AG08395 (cell line): ENCODE measurements at places on chromosomes 3 and 15.

DNA sequence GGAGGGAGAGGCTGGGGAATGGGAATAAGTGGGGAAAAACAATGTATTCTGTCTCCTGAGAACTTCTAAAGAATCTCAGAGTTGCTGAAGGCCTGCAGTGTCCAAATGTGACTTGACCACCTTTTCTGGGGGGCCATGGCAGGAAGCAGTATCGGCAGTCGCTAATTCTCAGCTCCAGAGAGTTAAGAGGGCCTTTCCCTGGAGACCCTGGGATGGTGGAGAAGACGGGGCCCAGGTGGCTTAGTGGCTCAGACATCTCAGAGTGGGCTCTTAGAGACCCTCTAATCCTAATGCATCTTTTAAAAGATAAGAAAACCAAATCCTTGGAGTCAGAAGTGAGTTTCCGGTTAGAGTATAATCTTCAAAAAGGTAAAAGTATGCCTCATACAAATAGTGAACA lies 15.1 kb downstream of the RTP4 start:
- no peak for DNase-seq

- DNase-seq = peak; percentile 9
Measured at GRCh38 chr15:95141486-95141885, 910.1 kb downstream of the MCTP2 start.

DNA sequence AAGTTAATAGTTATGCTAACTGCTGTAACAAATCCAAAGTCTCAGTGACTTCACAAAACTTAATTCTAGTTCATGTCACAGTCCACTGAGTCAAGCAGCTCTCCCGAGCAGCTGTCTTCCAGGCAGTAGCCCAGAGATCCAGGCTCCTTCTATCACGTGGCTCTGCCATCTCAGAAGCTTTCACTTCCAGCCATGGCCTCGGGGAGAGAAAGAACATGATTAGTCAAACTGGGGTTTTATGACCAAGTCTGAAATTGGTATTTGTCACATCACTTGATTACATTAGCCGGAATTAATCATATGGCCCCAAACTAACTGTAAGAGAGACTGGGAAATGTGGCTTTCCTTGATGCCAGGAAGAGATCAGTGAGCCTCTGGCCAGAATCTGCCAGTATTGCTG lies 70.2 kb upstream of the DGKG start:
- peak; percentile 63 for DNase-seq

DNA sequence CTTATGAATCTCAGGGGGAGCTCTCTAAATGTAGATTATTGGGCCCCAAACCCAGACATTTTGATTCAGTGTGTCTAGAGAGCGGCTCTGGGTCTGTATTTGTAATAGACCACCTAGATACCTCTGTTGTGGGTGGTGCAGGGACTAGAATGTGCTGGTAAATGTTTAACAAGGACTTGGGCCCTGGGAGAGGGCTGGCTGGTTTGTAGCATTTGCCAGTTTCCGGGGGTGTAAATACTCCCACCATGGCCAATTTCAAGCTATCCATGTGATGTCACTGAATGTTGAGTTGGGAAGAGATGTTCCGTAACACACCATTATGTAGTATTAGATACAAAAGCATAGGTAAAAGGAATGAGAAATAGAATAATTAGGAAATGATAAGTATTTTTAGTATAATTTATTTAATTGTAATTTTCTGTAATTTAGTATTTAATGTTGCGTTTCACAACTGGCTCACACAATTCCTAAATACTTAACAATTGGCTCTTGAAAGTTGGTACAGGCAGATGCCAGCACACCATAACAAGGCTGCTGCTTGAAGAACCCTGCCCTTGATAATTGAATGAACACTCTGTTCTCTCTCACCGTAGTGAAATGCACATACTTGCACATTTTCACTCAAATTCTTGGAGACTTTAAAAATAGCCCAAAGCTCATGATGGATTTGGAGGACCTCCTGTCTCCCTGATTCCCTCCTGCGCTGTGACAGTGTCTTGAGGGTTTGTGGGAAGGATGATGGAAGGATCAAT lies 359.2 kb upstream of the PROK2 start:
- DNase-seq = no peak

- peak; percentile 13 for DNase-seq
Measured at GRCh38 chr3:17195192-17195611, 310.4 kb downstream of the PLCL2 start.

GRCh38 chr3:183427876-183428446 lies 458 bp downstream of the MCF2L2 start:
- DNase-seq = peak; percentile 49

DNA sequence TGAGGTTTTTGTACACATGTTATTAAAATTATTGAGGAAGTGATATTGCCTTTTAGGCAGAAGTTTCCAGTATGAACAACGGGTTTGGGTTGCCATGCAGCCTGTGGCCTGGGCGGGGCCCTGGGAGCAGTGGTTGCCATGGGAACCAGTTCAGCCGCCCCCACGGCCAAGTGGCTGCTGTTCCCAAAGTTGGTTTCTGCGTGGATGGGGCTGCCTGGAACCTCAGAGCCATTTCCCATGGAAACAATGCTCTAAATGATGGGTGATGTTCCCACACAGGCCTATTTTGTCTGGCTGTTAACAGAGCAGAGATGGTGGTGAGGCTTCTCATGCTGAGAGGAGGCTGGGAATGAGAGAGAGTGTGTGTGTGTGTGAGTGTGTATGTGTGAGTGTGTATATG lies 19.5 kb downstream of the MRAS start:
- peak; percentile 76 for DNase-seq

DNA sequence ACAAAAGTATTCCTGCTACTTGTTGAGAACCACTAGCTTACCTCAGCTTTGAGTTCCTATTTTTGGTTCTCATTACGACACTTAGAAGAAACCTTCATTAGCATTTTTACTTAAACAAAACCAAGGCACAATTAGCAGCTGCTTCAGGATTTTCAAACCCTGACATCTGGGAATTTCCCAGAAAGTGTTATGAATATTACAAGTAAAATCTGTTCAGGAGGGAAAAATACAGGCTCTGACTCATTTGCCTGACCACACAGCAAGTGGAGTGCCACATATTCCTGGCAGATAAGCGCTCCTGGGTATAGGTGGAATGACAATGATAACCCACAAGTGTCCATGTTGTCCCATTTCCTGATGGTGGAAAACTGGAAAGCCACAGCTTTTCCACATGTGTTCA lies 10.3 kb upstream of the RFTN1 start:
- DNase-seq = no peak

DNA sequence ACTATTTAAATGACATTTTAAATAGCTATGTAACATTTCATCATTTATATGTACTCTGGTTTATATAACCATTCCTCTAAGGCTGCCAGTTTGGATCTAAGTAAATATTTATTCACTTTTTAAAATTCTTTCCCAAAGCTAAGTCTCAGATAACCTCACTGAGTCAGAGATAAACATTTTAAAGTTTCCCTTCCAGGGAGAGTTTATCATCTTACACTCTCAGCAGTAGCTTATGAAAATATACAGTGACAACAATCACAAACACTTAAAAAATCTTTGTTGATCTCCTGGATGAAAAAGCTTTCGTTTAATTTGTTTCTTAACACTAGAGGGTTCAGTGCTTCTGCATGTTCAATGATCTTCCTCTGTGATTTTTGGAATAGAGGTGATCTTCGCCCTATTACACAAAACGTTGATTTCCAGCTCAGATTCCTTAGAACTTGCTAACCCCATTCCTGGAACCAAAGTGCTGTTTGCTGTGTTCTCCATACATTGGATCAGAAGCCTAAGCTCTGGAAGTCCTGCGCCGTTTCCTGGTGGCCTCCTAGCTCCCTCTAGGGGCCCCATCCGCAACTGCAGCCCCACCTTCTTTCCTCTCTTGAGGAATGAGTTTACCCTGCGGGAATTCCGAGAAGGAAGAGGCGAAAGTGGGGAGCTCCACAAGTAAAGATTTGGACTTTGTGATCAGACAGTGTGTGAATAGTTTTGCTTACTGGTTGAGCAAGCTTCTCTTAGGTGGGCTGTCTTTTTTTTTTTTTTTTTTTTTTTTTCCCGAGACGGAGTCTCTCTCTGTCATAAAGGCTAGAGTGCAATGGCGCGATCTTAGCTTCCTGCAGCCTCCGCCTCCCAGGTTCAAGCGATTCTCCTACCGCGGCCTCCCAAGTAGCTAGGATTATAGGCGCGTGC lies 29.3 kb upstream of the SACM1L start:
- peak; percentile 73 for DNase-seq

DNA sequence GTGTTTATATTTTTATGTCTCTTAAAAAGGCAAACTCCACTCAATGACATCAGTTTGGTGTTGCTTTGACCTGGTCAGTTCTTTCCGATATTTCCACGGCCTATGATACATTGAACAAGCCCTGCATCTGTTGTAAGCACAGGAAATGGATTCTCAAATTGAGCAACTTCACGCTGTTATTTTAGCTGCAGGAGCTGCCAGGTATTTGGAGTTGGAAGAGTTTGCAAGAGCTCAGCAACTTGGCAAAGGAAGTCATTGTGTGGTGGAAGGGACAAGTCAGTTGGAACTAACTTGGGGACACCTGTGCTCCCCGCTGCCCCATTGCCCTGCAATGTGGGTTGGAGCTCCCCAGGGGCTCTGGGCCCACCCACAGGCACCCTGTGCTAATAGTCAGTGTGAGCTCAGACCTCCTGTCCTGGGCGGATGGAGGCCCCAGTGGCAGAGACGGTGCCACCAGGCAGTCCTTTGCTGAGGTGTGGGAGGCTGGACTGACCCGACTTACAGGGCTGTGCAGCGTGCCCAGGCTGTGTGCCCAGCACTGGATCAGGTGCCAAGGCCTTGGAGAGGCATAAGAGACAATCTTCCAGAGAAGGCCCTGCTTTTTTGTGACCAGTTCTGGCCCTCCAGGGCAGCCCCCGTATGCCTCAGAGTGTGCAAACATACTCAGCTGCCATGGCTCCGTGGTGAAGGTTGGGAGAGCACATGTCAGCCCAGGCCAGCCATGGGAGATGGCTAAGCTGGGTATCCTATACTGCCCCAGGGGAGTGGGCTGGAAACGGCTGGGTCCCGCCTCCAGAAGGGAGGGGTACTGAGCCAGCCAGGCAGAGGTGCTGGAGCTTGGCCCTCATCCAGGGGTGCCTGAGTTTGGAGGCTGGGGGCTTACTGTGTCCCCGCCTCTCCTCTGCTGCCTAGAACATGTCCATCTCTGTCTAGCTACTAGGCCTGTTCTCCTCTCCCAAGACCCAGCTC lies 43.5 kb downstream of the KY start:
- no peak for DNase-seq

DNA sequence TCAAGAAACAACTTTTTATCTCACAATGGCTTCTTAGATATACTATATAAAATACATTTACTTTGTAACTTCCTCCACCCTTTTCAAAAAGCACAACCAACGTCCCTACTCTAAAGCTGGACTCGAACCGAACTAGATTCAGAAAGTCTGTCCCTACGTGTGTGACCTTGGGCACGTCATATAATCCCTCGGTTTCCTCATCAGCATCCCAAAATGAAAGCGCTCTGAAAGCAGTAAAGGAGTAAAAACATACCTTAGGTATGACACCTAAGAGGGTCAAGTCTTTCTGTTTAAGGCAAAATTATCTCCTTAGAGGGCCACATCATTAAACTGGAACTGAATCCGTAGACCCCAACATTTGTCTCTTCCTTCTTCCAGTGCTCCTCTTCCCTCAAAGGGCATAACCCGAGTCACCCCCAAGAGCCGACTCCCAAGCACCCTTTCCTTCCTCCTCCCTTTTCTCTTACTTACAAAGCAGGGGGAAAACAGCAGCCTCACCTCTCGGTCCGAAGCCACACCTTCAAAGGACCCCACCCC lies 663 bp downstream of the PDCD10 start:
- DNase-seq = no peak

DNA sequence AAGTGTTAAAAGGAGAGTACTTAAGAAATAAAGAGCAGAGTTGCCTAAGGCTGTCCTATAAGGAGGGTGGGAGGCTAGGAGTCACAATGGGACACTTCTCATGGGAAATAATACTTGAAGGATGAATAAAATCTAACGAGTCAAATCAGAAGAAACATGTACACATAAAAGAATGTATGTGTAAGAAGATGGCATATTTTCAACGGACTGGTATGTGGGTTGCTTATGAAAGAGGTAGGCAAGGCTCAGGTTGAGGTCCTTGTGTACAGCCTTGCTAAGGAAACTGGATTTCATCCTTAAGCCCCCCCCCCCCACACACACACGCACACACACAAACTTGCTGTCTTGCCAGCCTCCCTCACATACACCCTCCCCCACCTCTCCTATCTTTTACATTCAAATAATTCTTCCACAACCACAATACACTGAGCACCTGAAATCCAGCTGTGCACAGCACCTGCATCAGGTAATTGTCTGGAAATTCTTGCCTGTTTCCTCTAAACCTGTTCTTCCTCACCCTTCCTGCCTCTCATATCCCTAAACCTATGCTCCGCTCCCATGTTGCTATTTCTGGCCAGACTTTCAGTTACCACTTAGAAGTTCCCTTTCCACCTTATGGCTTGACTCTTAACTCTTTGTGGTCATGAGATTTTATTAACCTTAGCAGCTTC lies 79.2 kb downstream of the FMN1 start:
- DNase-seq = no peak

- no peak for DNase-seq
Measured at GRCh38 chr3:123841476-123842238, 42.5 kb downstream of the MYLK start.

DNA sequence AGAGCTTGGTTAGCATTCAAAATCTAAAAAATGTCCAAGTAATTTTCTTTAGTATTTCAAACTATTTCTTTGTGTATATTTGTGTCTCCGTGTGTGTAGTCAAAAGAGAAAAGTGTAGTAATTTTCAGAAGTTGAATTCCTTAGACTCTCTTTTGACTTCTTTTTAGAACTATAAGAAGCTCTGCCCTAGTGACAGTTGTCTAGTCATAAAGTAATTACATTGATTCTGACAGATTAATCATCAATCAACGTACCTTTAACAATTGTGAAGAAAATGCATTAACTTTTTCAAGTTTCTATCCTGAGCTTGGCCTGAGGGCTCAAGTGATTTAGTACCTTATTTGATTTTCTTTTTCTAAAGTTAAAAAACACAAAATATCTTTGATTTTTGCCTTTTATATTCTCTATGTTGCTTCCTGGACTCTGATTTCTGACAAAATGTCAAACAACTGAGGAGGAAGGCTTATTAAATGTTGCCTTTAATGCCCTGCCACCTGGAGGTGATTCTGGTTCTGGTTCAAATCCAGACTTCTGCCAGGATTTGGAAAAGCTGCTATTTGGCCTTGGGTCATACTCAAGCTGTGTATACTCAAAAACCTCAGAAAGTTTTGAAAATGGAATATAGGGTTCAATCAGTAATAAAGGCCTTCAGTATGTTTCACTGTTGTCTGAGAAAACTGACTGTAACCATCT lies 653.6 kb downstream of the NSUN3 start:
- no peak for DNase-seq

- no peak for DNase-seq
Measured at GRCh38 chr15:37370941-37371340, 270.6 kb upstream of the MEIS2 start.

GRCh38 chr15:89785064-89785773 lies 9.1 kb downstream of the MESP2 start:
- no peak for DNase-seq

- peak; percentile 52 for DNase-seq
Measured at GRCh38 chr3:8450618-8451017, 51.0 kb upstream of the LMCD1 start.

GRCh38 chr15:80779658-80780415 lies 667 bp downstream of the CEMIP start:
- DNase-seq = peak; percentile 51

- DNase-seq = no peak
Measured at GRCh38 chr3:196414469-196414868, 17.8 kb downstream of the UBXN7 start.
